ENCODE measurements at places on chromosomes 16 and 17.

DNA sequence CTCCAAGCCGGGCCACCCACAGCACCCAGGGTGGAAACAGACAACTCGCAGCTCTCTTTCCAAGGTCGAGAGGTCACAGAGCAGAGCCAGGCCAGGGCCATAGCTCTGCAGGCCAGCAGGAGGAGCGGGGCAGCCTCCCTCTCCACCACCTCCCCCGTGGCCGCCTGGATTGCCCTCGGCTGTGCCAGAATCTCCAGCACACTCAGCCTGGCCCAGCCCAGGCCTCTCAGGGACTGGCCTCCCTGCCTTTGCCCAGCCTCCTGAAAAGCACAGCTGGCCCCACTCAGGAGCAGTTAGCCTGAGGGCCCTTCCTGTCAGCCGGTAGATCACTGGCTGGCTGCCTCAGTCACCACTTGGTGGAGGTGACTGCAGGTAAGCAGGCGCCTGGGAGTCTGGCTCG lies 85.8 kb upstream of the SEC14L1 start:
- no peak for DNase-seq

DNA sequence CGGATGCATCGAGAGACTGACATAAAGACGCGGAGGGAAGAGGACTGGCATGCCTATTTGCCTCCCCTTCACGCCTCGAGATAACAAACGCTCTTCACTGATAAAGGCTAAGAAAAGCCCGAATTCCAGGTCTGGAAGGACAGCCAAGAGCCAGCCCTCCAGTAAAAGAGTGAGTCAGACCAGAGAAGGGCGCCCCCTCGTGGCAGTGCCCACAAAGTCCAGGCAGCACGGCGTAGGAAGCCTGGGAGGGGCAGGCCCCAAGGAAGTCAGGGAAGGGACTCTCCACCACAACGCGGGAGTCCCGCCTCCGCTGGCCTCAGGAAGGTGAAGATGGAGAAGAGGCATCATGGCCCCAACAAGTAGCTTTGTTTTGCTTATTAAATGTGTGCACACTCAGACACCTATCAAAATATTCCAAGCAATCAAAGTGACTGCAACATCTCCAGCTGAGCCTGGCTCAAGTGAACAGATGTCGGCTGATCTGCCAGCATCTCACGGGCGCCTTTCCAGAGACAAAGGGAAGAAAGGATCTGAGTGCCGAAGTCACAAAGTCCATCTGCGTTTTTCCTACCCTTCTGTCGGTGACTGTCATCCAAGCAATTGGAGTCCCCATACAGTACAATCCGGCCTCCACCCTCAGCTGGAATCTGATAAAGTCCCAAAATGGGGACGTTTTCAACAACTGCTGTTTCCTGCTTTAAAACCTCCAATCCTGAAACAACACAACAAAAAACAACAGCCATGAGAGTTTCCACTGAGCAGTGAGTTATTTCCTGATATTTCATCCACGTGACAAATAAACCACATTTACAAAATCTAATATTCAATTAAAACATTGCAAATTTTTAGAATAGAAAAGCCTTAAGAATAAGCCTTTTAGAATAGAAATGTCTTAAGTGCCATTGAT lies 20.4 kb upstream of the SLC38A8 start:
- no peak for DNase-seq

DNA sequence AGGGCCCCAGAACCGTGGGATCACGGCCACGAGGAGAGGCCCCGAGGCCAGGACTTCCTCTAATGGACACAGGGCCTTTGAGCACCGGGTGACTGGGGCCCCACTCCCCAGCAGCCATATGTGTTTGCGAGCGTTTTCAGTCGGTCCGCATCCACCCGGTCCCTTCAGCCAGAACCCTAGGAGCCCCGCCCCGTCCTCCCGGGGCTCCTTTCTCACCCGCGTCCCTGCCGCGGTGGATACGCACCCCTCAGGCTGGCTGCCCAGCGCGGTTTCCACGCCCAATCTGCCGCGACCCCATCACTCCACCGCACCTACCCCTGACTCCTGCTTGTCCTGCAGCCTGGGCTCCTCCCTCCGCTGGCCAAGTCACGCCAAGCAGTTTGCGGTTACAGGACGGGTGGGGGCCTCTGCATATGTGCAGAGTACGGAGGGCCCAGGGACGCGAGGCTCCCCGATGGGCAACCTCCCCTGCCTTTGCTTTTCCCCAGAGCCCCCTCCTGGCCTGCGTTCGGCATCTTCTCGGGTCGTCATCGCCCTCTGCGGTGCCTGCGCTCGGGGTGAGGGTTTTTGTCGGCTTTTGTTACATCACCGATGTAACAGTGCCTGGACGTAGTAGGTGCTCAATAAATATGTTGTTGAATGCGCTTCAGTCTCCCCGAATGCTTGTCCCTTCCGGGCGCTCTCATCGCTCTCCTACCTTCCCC lies 1.0 kb upstream of the TTYH2 start:
- no peak for DNase-seq

- DNase-seq: no peak
Observed at GRCh38 chr17:29883497-29883896, 46.5 kb downstream of the SSH2 start.

DNA sequence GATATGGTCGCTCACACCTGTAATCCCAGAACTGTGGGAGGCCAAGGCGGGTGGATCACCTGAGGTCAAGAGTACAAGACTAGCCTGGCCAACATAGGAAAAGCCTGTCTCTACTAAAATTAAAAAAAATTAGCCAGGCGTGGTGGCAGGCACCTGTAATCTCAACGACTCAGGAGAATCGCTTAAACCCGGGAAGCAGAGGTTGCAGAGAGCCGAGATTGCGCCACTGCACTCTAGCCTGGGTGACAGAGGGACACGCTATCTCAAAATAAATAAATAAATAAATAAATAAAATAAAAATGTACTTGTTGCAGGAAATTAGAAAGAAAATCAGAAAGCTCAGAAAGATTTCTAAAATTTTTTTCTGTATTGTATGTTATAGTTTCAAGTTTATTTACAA lies 113.9 kb downstream of the LITAF start:
- no peak for DNase-seq

DNA sequence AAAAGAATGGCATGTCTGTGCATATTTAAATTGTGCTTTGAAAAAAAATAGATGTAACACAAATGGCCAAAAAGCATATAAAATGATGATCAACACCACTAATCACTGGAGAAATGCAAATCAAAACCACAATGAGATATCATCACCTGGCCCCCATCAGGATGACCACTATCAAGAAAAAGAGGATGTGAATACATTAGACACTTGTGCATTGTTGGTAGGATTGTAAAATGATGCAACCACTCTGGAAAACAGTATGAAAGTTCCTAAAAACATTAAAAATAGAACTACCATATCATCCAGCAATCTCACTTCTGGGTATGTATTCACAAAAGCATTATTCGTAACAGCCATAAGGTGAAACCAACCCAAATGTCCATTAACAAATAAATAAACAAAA lies 91.5 kb downstream of the SPAG9 start:
- no peak for DNase-seq

DNA sequence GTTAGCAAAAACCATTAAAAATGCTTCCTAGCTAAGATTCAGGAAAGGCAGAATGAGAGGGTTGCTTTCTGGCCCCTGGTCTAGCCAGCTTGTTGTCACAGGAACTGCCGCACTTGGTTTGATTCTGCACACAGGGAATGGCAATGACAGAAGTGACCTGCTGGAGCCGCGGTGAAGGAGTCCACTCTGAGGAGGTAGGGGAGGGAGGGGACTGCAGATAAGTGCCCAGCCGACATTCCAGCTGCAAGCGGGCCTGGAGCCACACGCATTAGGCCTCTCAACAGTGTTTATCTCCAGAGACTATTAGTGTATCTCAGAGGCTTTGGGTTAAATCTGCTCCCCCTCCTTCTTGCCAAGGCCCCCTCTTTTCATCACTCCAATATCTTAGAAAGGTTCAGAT lies 38.6 kb downstream of the CDRT15 start:
- DNase-seq: no peak

- no peak for DNase-seq
Observed at GRCh38 chr16:67641779-67642708, 2.9 kb upstream of the CARMIL2 start.

- DNase-seq: no peak
Observed at GRCh38 chr17:70820276-70820675, 650.9 kb downstream of the KCNJ2 start.

GRCh38 chr16:73288520-73288919 lies 240.6 kb upstream of the ZFHX3 start:
- DNase-seq: no peak

DNA sequence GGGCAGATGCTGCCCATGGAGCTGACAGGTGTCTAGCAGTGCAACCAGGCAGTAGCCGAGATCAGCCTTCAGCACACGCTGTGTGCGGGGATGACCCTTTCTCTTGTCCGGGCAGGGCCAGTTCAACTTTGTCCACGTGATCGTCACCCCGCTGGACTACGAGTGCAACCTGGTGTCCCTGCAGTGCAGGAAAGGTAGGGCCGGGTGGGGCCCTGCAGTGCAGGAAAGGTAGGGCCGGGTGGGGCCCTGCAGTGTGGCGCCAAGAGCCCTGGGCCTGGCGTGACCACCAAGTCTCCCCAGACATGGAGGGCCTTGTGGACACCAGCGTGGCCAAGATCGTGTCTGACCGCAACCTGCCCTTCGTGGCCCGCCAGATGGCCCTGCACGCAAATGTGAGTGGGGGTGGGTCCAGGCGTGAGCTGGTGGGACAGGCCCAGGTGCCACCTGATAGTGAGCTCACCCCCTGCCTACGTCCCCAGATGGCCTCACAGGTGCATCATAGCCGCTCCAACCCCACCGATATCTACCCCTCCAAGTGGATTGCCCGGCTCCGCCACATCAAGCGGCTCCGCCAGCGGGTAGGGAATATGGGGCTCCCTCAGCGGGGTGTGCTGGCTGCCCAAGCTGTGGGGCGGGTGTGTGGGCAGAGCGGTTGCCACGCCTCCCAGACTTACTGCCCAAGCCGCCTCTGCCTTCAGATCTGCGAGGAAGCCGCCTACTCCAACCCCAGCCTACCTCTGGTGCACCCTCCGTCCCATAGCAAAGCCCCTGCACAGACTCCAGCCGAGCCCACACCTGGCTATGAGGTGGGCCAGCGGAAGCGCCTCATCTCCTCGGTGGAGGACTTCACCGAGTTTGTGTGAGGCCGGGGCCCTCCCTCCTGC lies 40.2 kb downstream of the TSC2 start:
- no peak for DNase-seq

DNA sequence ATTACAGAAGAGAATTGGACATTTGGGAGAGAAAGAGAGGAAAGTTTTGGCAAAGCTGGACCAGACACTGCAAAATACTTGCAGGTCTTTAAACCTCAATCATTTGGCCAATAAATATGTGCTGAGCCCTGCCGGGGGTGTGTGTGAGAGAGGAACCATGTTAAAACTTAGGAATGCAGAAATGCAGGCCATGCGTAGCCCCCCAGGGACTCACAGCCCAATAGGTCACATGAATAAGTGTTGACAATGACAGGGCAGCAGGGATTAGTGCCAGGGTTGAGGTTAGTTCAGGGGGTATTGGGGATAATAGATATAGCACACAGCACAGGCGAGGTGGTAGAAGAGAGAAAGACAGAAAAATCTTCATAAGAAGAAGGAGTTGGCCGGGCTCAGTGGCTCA lies 113.3 kb upstream of the ADAMTS18 start:
- no peak for DNase-seq

GRCh38 chr16:29911676-29912010 lies 11.4 kb downstream of the ASPHD1 start:
- DNase-seq: no peak

GRCh38 chr17:29933379-29933778 lies 3.4 kb upstream of the SSH2 start:
- DNase-seq: no peak

DNA sequence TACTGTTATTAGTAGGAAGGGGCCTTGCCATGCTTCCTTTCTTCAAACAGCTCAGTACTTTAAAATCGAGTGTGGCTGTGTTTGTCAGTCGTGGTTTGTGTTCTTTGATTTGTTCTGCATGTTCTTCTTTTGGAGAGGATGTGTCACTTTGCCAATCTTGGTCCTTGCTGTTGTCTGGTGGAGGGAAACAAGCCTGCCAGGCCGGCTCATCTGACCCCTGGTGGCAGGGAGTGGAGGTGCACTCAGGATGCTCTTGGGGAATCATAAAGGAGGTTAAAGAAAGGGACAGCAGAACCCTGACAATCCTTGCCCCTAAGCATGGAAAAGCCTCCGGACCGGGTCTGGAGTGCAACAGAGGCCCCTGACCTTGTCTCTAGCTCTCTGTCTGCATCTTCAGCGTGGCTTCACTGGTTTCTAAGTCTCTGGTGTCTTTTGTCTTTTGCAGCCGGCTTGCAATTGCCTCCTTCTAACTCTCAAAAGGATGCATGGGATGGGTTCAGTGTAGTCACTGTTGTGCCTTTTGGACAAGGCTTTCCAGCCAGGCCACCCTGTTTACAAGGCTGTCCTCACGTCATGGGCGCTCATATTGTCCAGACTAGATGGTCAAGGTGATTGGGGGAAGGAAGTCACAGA lies 135.8 kb downstream of the WWOX start:
- DNase-seq: peak; percentile 18

DNA sequence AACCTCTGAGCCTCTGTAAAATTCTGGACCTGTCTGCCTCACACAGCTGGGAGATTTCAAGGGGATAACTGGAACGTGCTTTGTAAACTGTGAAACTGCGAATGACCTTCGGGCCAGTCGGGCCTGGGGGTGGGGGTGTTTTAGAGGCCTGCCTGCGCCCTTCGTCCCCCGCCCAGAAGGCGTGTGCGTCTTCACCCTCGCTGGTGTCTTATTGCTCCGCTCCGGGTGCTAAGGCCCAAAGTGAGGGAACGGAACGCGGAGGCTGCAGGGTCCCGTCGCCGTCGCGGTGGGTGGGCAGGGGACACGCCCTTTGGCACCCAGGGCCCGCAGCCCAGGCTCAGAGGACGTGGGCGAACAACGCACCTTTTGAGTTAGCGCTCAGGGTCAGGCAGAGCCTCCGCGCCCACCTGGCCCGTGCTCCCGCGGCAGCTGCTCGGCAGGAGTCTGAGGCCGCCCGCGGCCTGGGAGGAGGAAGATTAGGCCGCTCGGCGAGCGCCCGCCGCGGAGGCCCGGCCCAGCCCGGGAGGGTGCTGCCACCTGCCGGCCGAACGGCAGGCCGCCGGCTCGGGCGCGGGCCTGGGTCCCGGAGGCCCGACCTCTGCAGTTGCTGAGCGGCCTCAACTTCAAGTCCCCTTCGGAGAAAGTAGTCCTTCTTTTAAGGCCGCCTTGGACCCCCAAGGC lies 29.7 kb downstream of the DCAKD start:
- DNase-seq: peak; percentile 75

- no peak for DNase-seq
Observed at GRCh38 chr17:42309986-42310786, 21.9 kb downstream of the STAT5A start.

GRCh38 chr17:50170662-50171370 lies 5.0 kb downstream of the SGCA start:
- DNase-seq: no peak
